ENCODE measurements at places on chromosomes 16 and 17.

DNA sequence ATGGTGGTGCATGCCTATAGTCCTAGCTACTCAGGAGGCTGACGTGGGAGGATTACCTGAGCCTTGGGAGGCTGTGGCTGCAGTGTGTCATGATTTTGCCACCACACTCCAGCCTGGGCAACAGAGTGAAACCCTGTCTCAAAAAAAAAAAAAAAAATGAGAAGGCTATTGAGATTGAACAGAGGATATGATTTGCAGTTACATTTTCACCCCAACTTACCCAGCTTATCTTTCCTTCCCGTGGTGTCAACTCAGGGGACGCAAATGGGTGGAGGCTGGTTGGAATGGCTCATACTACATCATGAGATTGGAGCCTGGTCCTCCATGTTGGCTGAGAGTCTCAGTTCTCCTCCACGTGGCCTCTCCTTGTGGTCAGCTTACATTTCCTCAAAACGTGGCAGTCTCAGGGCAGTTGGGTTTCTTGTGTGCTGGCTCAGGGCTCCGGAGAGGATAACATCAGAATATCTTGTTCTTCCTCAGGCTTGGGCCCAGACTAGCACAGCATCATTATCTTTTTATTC is 17.2 kb upstream of the NSMCE1 start:
- peak; percentile 25 for DNase-seq

DNA sequence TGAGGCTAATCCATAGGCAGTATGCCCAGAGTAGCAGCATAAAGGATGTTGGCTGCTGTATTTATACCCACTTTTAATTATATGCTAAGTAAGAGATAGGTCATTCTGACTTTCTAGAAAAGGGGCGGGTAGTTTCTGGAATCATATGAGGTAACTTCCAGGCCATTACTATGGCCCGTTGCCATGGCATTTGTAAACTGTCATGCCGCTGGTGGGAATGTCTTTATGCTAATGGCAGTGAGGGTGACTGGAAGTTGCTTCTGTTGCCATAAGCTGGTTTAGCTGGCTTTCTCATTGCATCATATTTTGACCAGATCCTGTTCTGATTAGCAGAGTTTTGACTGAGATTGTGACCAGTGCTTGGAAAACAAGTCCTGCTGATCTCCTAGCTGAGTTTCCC is 929.6 kb upstream of the CDH8 start:
- no peak for DNase-seq

DNA sequence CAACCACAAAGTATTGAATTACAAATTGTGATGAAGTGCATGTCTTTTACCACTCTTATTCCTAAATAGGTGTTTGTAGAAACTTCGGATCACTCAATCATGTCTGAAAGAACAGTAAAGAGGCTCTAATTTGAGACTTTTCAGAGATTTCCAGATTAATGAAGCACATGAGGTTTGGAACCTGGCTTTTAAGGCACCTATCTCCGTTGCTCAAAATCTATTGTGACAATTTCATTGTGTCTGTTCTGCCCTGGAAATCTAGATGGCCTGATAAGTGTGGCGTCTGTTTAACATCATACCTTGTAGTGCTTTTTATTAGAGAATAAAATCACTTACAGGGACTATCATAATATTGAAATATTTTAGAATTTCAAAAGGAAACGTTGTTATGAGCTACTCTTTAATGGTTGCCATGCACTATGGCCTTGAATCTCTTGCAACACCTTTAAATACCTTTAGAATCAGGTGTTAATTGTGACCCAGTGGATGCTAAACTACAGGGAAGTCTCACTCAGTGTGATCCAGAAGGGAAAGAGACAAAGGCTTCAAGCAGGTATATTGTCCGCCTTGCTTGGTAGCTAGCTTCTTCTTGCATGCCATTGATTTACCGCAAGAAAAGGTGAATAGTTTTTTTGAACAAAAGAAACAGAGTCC is 210.3 kb downstream of the CNTNAP4 start:
- no peak for DNase-seq

DNA sequence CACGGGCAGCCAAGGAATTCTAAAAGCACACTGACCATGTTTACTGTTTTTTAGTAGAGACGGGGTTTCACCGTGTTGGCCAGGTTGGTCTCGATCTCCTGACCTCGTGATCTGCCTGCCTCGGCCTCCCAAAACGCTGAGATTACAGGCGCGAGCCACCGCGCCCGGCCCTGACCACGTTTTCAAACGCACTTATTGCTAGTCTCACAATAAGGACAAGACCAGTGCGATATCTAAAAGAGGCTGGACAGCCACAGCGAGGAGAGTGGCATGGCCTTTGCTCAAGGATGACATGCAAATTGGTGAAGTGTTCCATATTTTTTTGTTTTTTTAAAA is 35.0 kb upstream of the CLEC18B start:
- DNase-seq: no peak

DNA sequence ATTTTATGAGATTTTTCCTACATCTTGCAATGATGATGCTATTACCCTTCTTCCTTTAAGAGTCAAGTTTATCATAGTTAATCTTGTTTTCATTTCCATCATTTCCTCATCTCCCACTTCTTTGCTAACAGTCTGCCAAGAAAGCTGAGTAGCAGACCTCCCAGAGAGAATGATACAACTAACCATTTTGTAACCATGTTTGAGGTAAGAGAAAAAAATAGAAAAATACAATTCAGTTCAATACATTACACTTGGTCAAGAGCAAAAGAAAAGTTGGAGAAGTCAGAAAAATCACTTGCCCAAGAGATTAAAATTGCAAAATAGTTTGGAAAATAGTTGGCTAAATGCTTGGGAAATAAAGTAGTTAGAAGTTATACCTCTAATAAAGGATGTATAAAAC is 154.4 kb downstream of the ABCA8 start:
- DNase-seq: no peak

DNA sequence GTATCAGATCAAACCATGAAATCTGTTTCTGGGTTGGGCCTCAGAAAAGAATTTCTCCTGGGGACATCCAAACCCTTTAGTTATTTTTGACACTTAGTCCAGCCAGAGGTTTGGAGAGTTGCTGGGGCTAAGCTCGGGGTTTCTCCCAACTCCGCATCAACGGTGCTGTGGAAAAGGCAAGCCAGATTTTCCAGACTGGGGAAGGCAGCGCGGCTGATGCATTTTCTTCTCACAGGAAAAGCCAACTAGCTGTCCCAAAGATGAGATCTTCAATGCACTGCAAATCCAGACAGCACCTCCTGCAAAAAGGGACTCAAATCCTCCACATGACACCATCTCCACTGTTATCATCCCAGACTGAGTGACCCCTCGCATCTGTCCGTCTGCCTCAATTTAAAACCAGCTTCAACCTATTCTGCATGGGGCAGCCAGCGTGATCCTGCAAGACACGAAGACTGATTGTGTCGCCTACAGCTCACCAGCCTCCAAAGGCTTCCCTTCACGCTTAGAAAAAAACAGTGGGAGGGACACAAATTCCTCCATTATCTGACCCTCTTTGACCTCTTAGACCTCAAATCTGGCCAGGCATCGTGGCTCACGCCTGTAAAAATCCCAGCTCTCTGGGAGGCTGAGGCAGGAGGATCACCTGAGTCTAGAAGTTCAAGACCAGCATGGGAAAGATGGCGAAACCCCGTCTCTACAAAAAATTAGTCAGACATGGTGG is 62.0 kb downstream of the GAS7 start:
- no peak for DNase-seq

DNA sequence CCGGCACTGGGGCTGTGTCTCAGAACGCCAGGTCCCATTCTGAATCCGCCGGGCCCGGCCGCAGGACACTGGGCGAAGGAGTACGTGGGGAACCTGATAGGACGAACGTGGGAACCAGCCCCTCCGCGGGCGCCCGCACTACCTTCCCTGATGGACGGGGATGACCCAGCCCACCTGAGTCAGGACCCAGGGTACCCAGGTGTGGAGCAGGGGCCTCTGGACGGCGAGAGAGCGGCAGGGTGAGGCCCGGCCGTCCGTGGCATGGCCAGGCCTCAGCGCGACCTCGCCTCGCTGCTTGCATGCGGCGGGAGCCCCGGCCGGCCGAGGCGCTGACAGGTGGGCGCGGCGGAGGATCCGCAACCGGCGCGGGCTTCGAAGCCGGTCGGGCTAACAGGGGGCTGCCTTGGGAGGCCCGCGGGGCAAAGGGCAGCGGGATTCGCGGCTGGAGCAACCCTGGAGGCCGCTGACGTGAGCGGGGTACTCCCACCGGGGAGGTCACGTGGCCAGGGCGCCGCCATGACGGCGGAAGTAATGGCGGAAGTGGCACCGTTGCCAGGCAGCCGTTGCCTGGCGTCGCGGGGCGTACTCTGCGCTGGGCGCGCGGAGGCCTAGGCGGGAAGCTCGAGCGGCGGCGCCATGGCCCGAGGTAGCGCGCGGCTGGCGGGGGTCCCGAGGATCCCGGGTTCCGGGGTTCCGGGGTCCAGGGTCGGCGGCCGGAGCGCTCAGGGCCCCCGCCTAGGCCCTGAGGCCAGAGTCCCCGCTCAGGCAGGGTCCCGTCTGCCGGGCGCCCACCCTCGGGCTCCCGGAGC is at the start of gene WDR90:
WDR90 (plus strand) TSS at position 585 of the 809 bp plus-strand sequence; CDS start at position 637, 52 bp downstream.
- peak; percentile 95 for DNase-seq

DNA sequence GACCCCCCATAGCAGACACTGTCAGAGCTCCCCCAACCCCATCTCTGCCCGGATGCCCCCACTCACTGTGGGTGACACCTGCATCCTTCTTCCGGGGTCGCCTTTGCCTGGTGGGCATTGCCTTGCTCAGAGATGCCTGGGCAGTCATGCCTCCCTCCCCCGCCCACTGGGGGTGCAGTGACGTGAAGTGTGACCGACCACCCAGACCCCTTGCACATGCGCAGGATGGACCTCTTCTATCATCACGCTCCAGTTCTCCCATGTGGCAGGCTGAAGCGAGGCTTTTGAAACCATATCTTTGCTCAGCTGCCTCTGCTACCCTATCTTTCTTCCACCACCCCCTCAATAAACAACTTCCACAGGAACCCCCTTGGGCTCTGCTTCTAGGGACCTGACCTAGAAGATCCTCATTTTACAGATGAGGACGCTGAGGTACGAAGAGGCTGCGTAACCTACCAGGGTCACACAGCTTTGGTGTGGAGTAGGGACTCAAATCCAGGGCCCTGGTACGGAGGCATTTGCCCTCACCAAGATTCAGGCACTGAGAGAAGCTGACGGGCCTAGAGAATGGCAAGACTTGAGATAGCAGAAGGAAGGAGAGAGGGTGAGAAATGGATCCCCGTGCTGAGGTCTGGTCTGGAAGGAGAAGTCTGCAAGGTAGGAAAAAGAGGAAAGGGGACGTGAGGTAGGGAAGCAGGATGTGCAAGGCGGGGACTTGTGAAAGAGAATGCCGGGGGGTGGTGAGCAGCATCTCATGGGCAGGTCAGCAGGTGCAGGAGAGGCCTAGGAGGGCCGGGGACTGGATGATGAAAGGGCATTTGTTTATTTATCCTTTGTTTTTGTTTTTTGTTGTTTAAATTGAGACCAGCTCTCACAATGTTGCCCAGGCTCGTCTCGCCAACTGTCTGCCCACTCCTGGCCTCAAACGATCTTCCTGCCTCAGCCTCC is 14.4 kb downstream of the NLRC5 start:
- DNase-seq: no peak

DNA sequence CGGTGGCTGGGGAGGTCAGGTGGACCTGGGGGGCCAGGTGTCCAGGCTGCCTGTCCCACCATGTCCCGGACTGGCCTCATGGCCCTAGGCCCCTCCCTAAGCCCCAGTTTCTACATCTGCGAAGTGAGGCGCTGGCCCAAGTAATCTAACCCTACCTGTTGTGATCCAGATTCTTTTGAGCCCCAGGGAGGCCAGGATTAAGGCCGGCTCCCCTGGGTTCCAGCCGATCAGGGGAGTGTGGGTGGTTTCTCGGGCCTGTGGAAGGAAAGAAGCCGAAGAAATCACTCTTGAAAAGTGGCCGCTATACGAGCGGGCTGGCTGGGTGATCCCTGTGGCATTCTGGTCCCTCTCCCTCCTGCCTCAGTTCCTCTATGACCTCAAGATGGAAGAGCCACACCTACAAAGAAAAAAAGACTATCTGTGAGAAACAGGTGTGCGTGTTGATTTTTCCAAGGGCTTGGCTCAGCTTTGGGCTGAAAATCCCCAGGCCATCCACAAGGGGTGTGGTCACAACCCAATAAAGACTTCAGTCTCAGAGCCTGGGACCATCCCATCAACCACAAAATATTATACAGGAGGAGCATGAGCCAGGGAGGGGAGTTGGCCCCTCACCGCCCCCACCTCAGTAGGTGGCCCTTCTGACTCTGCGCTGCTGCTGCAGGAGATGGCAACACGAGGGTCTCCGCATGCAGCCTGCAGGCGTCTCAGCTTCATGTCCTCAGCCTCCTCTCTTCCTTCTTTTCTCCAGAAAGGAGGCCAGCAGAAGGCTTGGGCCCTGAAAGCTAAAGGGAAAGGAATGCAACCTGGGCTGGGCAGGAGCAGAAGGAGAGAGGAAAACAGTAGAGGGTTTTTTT is 20.3 kb downstream of the GPR142 start:
- no peak for DNase-seq

DNA sequence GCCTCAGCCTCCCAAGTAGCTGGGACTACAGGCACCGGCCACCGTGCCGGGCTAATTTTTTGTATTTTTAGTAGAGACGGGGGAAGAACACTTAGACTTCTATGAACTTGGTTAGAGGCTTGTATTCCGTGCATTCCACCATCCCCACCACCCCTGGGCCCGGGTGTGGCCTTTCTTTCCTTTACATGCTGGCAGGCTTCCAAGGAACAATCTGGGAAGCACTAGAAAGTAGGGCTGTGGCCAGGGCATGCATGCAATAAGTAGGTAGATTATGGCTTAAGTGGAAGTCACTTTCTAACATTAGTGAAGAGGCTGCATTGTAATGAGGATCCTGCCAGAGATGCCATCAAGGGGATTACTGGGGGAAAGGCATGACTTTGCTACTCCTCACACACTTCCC is 171.6 kb downstream of the SHISA6 start:
- DNase-seq: no peak

DNA sequence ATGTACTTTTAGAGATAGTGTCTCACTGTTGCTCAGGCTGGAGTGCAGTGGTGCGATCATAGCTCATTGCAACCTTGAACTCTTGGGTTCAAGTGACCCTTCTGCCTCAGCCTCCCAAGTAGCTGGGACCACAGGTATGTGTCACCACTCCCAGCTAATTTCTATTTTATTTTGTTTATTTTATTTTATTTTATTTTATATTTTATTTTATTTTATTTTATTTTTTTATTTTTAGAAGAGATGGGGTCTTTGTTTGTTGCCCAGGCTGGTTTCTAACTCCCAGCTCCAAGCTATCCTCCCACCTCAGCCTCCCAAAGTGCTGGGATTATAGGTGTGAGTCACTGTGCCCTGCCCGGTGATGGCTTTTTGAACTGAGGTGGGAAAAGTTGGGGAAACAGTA is 35.1 kb upstream of the HS3ST4 start:
- DNase-seq: no peak

GRCh38 chr16:30947541-30947858 is 1.4 kb upstream of the ORAI3 start:
- DNase-seq: no peak

DNA sequence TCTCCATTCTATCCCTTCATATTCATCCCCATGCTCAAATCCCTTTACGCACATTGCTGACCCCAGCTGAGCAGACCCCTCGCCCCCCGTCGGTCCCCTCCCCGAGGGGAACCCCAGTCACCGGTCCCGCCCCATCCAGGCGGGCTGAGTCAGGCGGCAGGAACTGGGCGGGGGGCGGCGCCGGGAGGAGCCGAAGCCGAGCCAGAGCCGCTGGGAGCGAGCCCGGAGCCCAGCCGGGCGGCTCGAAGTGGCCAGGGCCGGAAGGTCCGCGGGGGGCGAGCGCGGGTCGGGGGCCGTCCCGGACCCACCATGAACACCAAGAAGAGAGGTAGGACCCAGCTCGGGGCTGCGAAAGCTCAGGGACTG is 8.6 kb downstream of the RIPOR1 start:
- peak; percentile 65 for DNase-seq
